ENCODE measurements at places on chromosomes 5 and 9. TPM values are rescaled to one million over a fixed set of nuclear protein-coding genes. Genes with fewer than 3 reads are reported as not detected.

TAF9 gene
- 74.2 TPM for total RNA-seq

CTNND2 gene
- 19.6 TPM for total RNA-seq

PPIC gene
- total RNA-seq: 43.9 TPM

GFI1B gene
- total RNA-seq: not detected

GARIN3 gene
- total RNA-seq: not detected

PRUNE2 gene
- total RNA-seq: not detected

CDH9 gene
- not detected for total RNA-seq

CLTB gene
- total RNA-seq: 116 TPM

OR1J2 gene
- not detected for total RNA-seq

ORM1 gene
- total RNA-seq: not detected

AJM1 gene
- 3.2 TPM for total RNA-seq

PLPPR1 gene
- total RNA-seq: not detected

FUT7 gene
- total RNA-seq: not detected

ARL14EPL gene
- total RNA-seq: 0.66 TPM

SPATA31D3 gene
- total RNA-seq: not detected

LHX2 gene
- not detected for total RNA-seq

CD74 gene
- 1,091 TPM for total RNA-seq

PCDHB14 gene
- total RNA-seq: 6.3 TPM

NEUROG1 gene
- not detected for total RNA-seq

PDLIM4 gene
- total RNA-seq: 15.4 TPM

IL4 gene
- not detected for total RNA-seq

CTXN3 gene
- not detected for total RNA-seq

HRCT1 gene
- total RNA-seq: 0.69 TPM

SLC6A7 gene
- not detected for total RNA-seq

SPATA31D4 gene
- not detected for total RNA-seq

FCN2 gene
- not detected for total RNA-seq

IGIP gene
- 5.9 TPM for total RNA-seq

IPPK gene
- 8.9 TPM for total RNA-seq

CCDC192 gene
- 2.5 TPM for total RNA-seq

PCDHB9 gene
- 3.5 TPM for total RNA-seq

QRFP gene
- total RNA-seq: not detected

PRRT1B gene
- not detected for total RNA-seq

C5orf46 gene
- 0.97 TPM for total RNA-seq

ORM2 gene
- not detected for total RNA-seq

TEX48 gene
- total RNA-seq: not detected

ELP1 gene
- total RNA-seq: 12.8 TPM
